ENCODE measurements at places on chromosomes 5 and 9.

- no peak for DNase-seq
These were observed 828.9 kb downstream of the TLR4 start for GRCh38 chr9:118533101-118533500.

DNA sequence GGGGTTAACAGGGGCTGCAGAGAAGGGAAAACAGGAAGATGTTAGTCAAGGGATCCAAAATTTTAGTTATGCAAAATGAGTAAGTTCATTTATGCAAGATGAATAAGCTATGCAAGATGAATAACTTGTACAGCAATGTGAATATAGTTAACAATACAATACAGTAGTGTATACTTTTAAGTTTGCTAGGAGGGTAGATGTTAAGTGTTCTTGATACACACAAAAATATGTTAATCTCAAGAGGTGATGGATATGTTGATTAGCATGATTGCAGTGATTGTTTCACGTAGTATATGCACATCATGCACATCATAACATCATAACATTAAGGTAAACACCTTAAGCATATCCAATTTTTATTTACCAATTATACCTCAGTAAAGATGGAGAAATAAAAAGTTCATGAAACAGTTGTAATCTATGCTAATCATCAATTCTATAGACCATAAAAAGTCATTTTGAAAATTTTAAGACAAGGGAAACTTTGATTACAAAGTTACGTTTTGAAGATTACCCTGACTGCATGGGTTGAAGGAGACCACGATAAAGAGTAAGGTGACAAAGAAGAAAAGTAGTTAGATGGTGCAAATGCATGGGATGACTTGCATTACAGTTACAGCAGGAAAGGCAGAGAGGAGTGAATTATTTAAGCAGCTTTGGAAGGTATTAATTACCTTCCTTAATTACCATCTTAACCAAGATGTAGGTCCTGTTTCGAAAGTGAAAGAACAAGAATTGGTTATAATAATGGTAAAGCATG is 31.4 kb downstream of the FAM174A start:
- no peak for DNase-seq

GRCh38 chr5:103473725-103474124 is 88.9 kb downstream of the NUDT12 start:
- no peak for DNase-seq

GRCh38 chr5:120504057-120504456 is 40.0 kb downstream of the PRR16 start:
- no peak for DNase-seq

DNA sequence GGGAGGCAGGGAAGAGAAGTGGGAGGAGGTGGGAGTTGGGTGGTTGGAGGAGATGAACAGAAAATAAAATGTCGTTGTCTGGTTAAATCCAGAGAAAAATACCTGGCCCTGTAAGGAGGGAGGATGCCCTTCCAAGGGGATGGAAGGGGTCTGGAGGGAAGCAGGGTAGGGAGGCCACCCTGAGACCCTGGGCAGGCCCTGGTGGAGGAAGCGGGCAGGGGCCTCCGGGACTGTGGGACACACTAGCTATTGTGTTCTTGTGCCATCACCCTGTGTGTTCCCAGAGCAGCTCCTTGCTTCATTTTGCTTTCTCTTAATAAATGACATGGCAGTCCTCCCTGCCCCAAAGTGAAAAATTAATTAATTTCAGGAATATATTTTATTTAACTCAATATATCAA is 11.8 kb upstream of the CD180 start:
- DNase-seq: no peak

- DNase-seq: no peak
These were observed 72.9 kb downstream of the SFXN1 start for GRCh38 chr5:175551266-175551665.

All from stimulated activated CD8-positive, alpha-beta memory T cell treated with anti-CD3 and anti-CD28 coated beads, Interleukin-15, amount 100 ng/mL, for 1 hour (primary cell).